Activated CD4-positive, alpha-beta T cell treated with anti-CD3 and anti-CD28 coated beads for 36 hours (primary cell): ENCODE measurements at places on chromosomes 12 and 14.

DNA sequence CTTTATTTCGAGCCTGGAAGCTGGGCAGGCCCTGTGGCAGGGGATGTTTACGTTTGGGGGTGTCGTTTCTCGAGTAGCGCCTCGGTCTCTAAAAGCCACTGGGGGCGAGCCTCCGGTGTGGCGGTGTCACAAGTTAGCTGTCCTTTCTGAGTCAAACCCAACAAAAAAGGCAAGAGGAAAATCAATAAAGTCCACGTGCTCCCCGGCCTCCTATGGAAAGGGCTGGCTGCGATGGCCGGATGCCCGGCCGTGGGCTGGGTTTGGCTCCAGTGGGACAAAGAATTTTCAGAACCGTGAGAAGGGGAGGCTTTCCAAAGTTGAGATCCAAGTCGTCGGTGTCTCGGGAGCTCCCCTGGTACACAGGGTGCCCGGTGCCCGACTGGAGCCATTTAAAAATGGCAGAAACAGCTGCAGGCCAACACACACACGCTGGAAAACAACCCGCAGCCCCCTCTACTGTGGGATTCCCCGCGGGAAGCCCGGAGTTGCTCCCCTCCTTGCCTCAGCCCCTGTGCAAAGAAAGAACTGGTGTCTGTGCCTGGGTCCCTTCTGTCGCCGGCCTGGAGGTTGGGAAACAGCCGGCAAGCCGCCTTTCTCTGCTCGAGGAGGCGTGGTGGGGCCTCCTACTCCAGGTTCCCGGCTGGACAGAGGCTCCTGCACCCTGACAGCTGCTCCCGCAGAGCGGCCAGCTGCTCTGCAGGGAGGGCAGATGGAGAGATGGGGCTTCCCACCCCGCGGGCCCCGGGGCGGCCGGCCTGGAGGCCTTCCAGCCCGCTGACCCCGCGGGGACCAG, 1.9 kb downstream of the BCL7A start:
- peak; percentile 49 for DNase-seq

- DNase-seq = no peak
Observed at GRCh38 chr14:37598747-37599506, 3.5 kb downstream of the TTC6 start.

DNA sequence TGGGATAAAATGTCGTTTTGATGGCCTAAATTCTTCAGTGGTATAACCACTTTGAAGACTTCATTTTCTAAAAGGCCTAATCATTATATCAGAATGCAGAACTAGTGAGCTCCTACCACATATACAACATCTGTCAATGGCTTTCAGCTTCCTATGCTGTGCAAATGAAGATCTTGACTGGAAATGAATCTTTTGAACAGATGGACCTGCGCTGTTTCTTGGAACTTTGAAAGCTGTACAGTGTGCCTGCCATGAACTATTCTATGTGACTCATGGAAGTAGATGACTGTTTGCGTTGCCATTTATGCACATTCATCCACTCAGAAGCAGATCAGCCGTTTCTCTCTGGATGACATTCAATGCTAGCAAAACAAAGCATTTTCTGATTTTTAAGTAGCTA, 542.2 kb upstream of the USP15 start:
- DNase-seq = no peak

- peak; percentile 28 for DNase-seq
Observed at GRCh38 chr12:92096346-92097136, 49.1 kb downstream of the BTG1 start.

DNA sequence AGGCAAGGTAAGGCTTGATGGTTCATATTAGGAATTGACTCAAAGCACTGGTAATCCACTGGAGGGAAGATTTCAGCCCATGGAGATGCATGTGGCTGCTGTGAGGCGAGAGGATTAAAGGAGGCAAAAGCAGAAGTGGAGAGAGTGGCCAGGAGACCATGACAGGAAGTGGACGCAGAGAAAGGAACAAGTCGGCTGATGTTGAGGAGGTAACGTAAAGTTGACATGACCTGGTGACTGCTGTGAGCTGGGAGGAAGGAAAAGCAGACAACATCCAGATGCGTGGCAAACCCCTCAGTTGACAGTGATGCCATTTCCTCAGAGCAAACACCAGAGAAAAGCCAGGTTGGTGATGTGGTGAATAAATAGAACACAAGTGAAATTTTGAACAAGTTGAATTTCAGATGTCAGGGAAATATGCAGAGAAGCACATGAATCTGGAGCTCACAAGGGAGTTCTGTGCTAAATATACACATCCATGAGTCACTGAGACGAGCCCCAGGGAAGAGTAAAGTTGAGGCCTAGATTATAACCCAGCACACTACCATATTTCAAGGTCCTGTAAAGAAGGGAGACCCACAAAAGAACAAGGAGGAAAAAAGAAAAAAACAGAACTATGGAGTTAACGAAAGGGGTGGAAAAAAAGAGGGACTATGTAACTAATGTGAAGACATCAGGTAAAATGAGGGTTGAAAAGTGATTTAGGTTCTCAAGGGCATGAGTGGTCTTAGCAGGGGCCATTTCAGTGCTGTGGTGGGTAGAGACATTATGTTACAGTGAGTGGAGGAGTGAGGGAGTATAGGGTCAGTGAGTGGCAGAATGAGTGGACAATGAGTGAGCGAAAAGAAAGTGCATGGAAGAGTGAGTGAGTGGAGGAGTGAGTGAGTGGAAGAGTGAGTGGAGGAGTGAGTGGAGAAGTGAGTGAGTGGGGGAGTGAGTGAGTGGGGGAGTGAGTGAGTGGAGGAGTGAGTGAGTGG, 61.6 kb upstream of the GZMB start:
- no peak for DNase-seq

GRCh38 chr12:7144414-7145120, 14.4 kb downstream of the CLSTN3 start:
- DNase-seq = no peak
